ENCODE measurements at places on chromosomes 7 and 10.

- DNase-seq, result no peak
Measured at GRCh38 chr7:87411186-87411585, 64.3 kb downstream of the ABCB4 start.

- DNase-seq, result no peak
Measured at GRCh38 chr7:18313965-18314364, 181.6 kb upstream of the HDAC9 start.

DNA sequence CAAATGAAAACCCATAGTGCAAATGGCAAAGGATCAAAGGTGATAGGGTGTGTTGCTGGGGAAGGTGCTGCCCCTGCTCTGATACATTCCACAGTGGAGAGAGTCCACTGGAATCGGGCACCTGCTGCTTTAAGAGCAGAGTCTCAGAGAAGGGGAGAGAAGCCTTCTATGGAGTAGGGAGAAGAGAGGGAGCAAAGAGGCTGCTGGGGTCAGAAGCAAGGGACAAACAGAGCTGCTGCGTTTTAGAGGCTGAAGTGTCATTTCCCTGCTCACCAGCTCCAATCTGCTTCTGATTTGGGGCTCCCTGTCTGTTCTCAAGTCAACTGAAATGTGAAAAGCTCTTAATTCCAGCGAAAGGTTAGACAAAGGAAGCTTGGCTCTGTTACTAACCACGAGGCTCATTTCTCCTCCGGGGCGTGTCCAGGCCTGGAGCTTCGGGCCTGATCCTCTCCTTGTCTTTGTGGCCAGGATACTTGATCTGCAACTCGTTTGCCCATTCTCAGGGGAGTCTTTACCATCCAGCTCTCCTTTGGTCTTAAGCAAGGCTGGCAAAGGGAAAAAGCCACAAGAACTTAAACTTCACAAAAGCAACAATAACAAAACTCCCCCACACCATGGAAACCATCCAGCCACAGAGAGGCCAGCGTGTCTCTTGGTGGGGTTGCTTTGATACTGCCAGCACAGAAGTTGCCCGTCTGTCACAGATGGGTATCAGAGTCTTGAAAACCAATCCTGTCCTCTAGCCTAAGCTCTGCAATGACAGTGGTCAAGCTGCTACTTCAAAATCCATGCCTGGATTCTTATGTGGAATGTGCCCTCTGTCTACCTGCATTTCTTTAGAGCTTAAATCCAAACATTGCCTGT, 692.6 kb downstream of the SUGCT start:
- DNase-seq, result no peak

- no peak for DNase-seq
Measured at GRCh38 chr10:6995831-6996230, 415.0 kb downstream of the SFMBT2 start.

- DNase-seq, result peak; percentile 54
Measured at GRCh38 chr10:2201534-2202099, 464.3 kb upstream of the ADARB2 start.

GRCh38 chr7:149720372-149721083, 52.9 kb downstream of the ZNF467 start:
- no peak for DNase-seq

GRCh38 chr7:112819536-112819935, 29.3 kb upstream of the TMEM168 start:
- no peak for DNase-seq

DNA sequence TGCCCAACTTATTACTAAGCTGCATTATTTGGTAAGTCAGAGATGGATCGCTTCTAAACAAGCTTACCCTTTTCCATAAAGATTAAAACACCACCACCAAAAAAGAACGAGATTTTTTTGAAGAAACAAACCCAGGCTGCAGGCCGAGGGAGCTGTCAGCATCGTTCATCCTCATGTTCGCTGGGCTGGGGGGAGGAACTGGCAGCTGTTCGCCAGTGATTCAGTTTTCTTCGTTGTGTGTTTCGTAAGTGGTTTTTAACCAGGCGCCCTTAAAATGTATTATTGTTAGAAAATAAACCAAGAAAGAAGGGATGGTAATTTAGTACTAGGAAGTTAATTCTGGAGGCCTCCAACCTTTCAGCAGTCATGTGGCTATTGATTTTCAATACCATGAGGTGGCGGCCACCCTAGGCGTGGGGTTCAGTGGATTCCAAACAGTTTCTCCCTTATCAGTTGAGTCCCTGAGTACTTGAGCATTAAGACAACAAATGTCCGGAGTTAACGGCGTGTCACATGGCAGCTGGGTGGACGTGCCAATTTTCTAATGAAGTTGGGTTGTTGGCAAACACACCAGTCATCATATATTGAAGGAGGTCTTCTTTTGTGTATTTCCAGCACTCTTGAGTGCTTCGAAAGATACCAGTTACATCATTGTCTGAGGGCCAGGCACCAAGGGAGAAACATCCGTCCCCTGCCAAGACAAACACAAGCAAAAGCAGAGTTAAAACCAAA, 173.2 kb downstream of the EBF3 start:
- DNase-seq, result no peak

GRCh38 chr7:38273286-38273995, at the start of gene TARP:
Gene TARP, minus strand, starts transcription at chr7:38273636.
- no peak for DNase-seq

DNA sequence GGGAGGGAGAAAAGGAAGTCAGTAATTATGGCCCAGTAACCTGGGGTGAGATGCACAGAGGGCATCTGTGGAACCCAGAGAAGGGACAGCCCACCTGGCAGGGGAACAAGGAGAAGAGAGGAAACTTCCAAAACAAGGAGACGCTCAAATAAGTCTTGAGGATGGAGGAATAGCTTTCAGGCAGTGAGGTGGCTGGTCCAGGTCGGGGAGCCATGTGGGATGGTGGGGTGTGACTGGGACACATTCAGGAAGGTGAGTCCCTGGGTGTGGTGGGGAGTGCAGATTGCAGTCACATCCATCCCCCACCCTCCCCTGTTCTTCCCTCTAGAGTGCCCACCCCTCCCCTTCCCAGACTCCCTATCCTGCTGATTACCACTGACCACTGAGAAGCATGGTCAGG, 175.4 kb downstream of the GRID1 start:
- DNase-seq, result no peak

DNA sequence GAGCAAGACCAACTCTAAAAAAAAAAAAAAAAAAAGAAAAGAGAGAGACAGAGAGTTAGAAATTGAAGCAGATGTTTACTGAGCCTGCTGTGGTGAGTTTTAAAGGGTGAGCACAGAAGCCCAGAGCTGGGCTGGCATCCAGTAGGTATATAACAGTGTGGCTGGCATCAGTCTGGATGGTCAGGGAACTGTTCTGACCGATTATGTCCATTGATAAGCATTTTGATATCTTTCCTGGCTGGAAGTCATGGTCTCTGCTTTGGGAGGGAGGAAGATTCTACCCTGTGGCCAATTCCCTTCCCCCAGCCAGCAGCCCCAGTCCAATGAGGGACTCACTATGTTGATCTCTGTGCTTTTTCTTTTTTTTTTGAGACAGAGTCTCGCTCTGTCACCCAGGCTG, 65.2 kb upstream of the PODXL start:
- no peak for DNase-seq

DNA sequence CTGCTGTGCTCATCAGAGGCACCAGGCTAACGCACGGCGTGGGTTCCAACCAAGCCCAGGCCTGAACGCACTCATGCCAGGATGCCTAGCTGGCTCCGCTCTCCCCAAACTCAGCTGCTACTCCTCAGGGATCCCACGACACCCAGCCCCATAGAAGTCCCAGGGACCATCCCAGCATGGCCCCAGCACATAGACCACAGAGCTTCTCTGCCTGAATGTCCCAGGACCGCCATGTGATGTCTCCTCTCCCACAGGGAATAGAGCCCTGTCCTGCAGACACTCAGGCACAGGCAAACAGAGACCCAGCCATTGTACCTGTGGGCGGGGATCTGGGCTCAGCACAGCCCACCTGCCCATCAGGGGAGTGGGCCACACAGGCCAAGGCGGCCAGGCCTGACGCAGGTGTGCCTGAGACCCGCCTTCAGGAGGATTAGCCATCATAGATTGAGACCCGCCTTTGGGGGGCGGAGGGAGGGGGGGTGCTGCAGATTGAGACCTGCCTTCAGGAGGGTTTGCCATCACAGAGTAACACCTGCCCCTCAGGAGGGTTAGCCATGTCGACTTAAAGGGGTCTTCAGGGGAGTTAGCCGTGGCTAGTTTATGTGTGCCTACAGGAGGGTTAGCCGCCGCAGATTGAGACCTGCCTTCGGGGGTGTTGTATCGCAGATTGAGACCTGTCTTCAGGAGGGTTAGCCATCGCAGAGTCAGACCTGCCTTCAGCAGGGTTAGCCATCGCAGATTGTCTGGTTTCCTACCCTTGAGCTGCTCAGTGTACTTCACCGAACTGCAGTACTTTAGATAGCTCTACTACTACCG, 29.0 kb downstream of the RASGEF1A start:
- DNase-seq, result no peak

DNA sequence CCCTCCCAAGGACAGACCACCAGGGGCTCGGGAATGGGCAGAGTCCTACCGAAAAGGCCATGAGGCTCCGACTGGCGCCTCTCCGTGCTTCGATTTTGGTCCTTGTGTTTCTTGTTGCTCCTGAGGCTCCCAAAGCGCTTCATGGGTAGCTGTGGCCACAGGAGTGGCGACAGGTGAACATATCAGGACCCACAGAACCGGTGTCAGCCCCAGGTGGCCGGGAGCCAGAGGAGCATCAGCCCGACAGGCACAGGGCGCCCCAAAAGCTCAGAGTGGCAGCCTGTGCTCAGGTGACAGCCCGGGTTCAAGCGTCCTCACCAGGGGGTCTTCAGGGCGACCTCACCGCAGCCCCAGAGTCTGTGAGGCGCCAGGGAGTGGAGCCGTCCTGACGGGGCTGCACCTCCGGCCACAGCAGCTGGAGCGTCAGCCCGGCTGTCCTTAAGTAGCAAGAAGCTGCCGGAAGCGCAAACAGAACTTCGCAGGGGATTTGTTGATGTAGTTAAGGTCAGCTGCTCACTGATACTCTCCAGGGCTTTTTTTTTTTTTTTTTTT, 141.0 kb downstream of the PRKAG2 start:
- DNase-seq, result no peak

DNA sequence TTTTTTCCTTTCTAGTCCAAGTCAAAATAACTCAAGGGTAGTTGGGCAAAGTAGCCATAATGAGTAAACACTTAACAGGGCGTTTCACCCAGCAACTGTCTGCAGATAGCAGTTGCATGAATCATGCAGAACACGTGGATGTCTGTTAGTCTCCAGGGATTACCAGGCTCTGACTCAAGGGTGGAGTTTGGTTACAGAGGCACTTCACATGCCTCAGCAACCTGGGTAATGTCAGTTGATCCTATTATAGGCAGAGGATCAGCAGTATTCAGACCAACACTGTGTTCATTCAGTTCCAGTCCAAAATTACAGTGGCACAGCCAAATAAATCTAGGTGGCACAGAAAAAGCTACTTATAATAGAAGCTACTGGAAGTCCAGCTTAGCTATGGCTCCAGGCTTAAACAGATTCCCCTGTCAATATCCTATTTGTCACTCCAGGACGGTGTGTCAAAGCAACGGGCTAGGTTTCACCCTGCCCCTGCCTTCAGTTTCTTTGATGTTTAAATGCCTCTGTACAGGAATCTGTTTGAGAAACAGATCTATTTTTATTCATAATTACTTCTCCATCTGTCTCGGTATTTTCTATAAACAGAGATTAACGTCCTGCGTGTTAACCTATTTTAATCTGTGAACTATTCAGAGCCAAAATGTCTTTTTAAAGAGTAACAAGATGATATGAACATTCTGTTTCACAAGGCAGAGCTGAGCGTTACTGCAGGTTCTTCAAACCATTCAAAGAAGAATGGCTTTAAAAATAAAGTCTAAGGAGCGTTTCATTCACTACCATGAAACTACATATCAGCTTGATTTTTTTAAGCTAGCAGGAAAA, 162.6 kb upstream of the AKR1E2 start:
- DNase-seq, result no peak

GRCh38 chr10:43708262-43708661, 59.6 kb upstream of the ZNF32 start:
- no peak for DNase-seq

GRCh38 chr7:106372126-106372525, 87.3 kb upstream of the NAMPT start:
- DNase-seq, result no peak

- no peak for DNase-seq
Measured at GRCh38 chr7:29255906-29256692, 61.5 kb downstream of the CHN2 start.
